ENCODE measurements at places on chromosomes 5 and 9.
A peak's percentile ranks its signal among the peaks of the same experiment; 100 is the strongest.

- no peak for DNase-seq
Observed at GRCh38 chr5:118597543-118597942, 390.8 kb downstream of the DTWD2 start.

DNA sequence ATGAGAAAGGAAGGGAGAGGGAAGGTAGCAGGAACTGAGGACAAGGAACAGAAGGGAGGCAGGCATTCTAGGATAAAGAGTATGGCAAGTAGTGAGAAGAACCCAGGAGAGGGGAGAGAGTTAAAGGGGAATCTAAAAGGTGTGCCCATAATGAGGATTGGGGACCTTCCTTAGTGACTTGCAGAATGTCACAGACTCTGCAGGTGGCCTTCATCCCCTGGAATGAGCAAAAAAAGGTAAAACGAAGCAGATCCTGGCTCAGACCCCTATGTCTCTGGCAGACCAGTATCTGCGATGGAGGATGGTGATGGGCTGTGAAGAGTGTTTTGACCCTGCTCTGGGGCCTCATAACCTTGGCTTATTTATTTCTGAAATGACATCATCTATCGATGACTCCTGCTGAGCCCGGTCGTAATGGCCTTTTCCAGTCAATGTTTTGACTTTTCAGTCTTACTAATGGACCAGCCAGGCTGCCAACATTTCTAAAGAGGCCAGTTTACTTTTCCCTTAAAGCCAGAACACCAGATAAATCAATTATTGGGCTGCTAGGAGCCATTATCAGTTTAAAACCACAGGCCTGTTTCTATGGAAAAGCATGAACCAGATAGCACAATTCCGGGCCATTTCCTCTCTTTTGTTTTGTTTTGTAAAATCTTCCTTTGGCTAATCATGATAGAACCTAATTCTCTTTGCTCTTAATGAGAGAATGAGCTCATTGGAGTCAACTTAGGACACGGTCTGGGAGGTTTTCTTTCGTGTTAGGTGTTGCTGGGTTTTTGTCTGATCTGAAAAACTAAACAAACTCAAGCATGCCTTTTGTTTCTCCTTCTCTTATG, 3.1 kb downstream of the TMOD1 start:
- DNase-seq, result no peak

- DNase-seq, result no peak
Observed at GRCh38 chr5:107781451-107781850, 110.7 kb upstream of the EFNA5 start.

- no peak for DNase-seq
Observed at GRCh38 chr9:123368536-123369153, 12.6 kb downstream of the CRB2 start.

GRCh38 chr5:108639366-108639765, 108.3 kb upstream of the FER start:
- DNase-seq, result peak; percentile 14

GRCh38 chr9:20463823-20464222, 158.5 kb downstream of the MLLT3 start:
- no peak for DNase-seq

GRCh38 chr9:19102181-19102630, 498 bp downstream of the HAUS6 start:
- DNase-seq, result peak; percentile 31

GRCh38 chr5:159933531-159934485, 17.5 kb downstream of the ADRA1B start:
- no peak for DNase-seq

DNA sequence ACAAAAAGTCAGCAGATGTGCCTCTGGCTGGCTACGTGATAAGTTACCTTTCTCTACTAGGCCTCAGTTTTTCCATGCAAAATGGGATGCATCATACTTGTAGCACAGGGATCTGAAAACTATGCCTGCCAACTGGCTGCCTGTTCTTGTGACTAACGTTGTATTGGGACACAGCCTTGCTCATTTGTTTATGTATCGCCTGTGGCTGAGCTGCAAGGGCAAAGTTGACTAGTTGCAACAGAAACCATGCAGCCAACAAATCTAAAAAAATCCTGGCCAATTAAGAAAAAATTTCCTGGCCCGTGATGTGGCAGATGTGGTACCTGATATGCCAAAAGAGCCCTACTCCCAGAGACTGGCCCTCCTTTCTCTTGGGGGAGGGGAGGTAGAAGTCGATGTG, 131.3 kb downstream of the SEC61B start:
- DNase-seq, result peak; percentile 66

GRCh38 chr9:130193531-130194377, 21.6 kb downstream of the NCS1 start:
- DNase-seq, result peak; percentile 37

DNA sequence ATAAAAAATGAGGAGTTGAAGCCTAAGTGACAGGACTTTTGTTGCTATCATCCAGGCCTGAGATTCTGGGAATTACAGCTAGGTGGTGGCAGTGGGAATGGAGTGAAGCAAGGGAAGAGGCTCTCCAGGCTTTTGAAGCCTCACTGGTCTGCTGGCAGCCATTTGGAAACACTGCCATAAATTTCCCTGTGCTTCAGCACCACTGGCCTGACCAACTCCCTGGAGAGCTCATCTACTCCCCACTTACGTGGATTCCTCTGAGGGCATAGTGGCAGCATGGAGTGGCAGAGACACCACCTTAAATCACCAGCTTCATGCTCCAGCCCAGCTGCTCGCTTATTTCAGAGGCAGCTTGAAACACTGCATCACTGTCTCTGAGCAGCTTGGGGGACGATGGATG, 518.2 kb downstream of the TLR4 start:
- no peak for DNase-seq

DNA sequence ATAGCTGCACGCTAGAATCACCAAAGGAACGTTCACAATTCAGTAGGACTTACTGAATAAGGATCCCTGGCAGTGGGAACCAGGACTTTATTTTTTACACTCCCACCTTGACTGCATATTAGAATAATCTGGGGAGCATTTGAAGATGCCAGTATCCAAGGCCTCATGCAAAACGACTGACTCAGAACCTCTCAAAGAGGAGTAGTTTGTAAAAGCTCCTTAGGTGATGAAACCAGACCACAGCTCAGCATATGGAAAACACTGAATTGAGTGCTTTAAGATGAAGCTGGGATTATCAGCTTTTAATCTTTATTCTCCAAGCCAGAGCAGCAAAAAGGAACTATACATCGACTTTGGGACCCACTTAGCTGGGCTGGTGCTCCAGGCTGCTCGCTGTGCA, 288.3 kb downstream of the MLLT3 start:
- DNase-seq, result no peak

- DNase-seq, result peak; percentile 60
Observed at GRCh38 chr5:14685757-14686156, 21.2 kb downstream of the OTULIN start.

- no peak for DNase-seq
Observed at GRCh38 chr5:124935065-124935464, 188.6 kb upstream of the ZNF608 start.

- DNase-seq, result no peak
Observed at GRCh38 chr5:122154491-122154890, 25.1 kb downstream of the ZNF474 start.

DNA sequence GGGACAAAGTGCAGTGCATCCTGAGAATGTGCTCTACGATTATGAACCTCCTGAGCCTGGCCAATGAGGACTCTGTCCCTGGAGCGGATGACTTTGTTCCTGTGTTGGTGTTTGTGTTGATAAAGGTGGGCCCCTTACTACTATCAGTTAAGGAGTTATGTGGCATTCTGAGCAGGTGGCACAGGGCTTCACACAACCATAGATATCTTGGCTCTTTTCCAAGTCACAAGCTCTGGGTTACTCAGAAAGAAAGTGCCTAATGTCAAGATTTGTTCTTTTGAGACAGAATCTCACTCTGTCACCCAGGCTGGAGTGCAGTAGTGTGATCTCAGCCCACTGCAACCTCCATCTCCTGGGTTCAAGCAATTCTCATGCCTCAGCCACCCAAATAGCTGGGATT, 99.0 kb downstream of the GAPVD1 start:
- no peak for DNase-seq

GRCh38 chr9:133731876-133732638, 6.1 kb downstream of the SARDH start:
- peak; percentile 92 for DNase-seq

DNA sequence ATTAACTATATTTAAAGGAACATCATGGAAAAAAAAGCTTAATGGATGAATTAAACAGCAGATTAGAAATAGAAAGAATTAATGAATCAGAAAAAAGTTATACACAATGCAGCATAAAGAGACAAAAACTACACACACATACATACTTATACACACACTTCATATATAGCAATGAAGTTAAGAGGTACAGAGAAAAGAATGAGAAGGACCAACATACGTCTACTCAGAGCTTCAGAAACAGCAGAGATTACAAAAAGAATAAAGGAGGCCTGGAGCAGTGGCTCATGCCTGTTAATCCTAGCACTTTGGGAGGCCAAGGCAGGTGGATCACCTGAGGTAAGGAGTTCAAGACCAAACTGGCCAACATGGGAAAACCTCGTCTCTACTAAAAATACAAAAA, 133.9 kb upstream of the TNPO1 start:
- DNase-seq, result no peak

GRCh38 chr9:132401824-132402223, 4.8 kb downstream of the TTF1 start:
- DNase-seq, result no peak

DNA sequence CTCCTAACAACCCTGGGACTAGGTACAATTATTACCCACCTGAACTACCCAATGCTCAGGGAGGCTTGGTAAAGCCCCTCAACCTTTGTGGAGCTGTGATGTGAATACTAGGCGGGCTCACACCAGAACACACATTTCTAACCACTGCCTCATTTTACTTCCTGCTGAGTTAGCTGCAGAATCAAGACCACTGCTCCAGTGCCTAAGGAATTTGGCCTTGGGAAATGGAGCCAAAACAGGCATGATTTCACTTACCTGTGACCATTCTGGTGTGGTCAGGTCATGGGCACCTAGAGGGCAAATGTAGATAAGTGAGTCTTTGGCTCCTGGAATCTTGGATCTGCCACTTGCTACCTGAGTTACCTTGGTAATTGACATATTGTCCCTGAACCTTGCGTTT, 5.2 kb downstream of the WWC1 start:
- DNase-seq, result no peak

GRCh38 chr5:116658141-116658540, 83.5 kb upstream of the SEMA6A start:
- no peak for DNase-seq

- no peak for DNase-seq
Observed at GRCh38 chr9:4035777-4036176, 264.1 kb downstream of the GLIS3 start.

DNA sequence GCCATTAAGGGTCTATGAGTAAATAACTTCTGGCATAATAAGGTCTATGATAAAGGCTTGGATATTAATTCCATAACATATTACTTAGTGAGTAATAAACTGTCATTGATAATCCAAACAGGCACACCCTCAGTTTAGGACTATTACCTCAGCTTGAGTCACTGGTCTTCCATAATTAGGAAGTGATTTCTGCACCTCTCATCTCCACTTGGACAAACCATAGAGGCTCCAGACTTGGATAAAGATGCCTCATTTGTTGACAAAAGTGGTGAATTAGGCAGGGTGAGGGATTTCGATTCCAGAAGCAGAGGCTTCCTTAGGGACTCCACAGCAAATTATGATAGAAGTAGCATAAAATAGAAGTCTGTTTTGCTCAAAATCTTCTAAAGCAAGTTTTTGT, 127.5 kb upstream of the MTAP start:
- DNase-seq, result no peak

DNA sequence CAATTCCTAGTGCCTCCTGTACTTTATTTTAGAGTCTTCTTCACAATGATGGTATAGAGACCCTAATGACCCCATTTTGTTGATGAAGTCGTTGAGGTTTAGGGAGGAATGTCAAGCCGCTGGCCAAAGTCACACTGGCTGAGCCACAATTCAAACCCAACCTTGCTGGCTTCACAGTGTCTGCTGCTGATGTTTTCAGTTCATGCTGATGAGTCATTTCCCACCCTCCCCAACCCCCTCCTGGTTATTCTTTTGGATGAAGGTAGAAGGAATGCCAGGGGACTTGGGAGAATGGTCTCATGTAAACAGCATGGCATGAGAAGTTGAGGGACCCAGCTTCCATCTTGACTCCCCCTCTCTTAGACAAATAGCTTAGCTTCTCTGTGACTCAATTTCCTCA, 68.6 kb downstream of the TMEM252 start:
- peak; percentile 11 for DNase-seq

GRCh38 chr5:155434681-155435080, 421.1 kb downstream of the KIF4B start:
- DNase-seq, result no peak

- DNase-seq, result no peak
Observed at GRCh38 chr5:158121678-158122077, 262.7 kb upstream of the CLINT1 start.

- DNase-seq, result peak; percentile 79
Observed at GRCh38 chr9:134378901-134379338, 52.7 kb downstream of the RXRA start.

- no peak for DNase-seq
Observed at GRCh38 chr9:20552874-20553557, 69.3 kb downstream of the MLLT3 start.

DNA sequence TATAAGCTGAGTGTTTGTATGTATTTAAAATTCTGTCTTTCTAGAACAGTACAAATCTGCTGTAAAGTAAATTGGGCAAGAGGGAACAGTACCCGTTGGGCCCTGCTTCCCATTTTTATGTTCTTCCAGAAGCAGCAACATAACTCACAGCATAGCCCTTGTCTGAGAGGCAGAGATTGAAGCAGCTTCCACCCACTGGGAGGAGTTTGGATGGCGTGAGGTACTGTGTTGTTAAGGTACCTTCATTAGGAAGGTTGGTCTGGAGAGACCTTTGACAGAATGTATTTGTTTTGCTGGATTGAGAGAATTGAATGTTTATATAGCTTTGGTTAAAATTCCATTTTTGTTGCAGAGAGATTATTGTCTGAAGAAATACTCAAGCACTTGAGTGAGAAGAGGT, 24.8 kb downstream of the RAI14 start:
- no peak for DNase-seq

- DNase-seq, result no peak
Observed at GRCh38 chr5:156497804-156498208, 170.8 kb downstream of the SGCD start.

DNA sequence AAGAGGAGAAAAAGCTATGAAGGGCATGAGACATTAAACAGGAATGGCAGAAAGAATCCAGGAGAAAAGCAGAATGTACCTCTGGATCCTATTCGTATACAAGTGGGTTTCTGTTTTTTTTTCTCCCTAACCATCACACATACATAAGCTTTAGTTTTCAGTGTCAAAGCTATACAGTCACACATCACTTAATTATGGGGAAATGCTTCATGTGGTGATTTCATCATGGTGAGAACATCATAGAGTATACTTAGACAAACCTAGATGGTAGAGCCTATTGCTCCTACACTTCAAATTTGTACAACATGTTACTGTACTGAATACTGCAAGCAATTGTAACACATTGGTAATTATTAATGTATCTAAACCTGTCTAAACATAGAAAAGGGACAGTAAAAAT, 290.6 kb downstream of the AOPEP start:
- DNase-seq, result no peak

GRCh38 chr5:181215997-181216989, 6.8 kb upstream of the TRIM41 start:
- no peak for DNase-seq
